GM10248 (cell line): ENCODE measurements at places on chromosomes 5 and 9.

- no peak for DNase-seq
Measured at GRCh38 chr9:133374612-133375115, 1.2 kb downstream of the SURF4 start.

- DNase-seq, result no peak
Measured at GRCh38 chr5:66587771-66588170, 8.4 kb upstream of the MAST4 start.

DNA sequence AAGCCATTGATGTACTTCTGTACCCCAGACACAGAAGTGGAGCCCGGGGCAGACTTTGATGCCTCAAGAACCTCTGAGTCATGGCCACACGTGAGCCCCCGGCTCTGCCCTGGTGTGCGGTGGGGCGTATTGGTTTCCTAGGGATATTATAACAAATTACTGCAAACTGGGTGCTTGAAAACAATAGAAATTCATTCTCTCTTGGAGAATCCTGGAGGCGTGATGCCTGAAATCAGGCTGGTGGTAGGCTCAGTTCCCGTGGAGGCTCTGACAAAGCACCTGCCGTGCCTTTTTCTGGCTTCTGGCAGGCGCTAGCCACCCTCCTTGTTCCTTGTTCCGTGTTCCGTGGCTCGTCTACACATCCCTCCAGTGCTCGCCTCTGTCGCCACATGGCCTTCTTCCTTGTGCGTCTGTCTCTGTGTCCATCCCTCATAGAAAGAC is 24.2 kb downstream of the NEK6 start:
- no peak for DNase-seq

- no peak for DNase-seq
Measured at GRCh38 chr5:148237785-148238417, 424 bp upstream of the MARCOL start.

GRCh38 chr5:139413153-139413552 is 9.3 kb upstream of the SPATA24 start:
- no peak for DNase-seq
